ENCODE measurements at places on chromosomes 4 and X.

DNA sequence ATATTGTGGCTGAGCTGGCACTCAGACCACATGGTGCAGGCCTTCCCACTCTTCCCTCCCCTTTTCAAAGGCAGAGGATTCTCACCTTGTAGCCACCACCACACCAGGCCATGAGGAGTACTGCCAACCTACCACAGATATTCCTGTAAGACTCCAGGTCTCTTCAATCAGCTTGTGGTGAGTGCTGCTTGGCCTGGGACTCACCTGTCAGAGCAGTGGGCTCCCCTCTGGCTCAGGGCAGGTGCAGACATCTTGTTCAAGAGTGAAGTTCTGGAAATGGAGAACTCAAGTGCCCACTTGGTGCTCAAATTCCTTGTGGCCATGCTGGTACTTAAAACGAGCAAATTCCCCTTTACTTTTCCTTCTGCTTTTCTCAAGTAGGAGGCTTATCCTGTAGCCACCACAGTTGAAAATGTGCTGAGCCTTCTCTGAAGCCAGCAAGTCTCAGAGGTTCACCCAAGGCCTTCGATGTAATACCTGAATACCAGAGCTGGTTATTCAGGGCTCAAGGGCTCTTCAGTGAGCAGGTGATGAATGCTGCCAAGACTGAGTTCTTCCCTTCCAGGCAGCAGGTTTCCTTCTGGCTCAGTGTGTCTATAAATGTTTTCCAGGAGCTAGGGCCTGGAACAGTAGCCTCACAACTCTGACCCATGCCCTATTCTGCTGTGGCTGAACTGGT is 212.9 kb downstream of the TEX13C start:
- no peak for DNase-seq

DNA sequence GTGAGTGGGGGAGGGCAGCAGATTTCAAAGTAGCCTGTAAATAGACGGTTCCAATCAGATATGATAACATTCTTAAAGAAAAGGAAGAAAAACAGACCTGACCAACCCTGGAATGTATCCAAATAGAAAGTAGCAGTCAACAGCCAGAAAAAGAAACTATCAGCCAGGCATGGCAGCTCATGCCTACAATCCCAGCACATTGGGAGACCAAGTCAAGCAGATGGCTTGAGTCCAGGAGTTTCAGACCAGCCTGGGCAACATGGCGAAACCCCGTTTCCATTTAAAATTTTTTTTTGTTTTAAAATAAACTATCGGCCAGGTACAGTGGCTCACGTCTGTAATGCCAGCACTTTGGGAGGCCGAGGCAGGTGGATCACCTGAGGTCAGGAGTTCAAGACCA is 125.0 kb downstream of the THOC2 start:
- no peak for DNase-seq

GRCh38 chrX:39299615-39300014 is 498.4 kb downstream of the MID1IP1 start:
- no peak for DNase-seq

DNA sequence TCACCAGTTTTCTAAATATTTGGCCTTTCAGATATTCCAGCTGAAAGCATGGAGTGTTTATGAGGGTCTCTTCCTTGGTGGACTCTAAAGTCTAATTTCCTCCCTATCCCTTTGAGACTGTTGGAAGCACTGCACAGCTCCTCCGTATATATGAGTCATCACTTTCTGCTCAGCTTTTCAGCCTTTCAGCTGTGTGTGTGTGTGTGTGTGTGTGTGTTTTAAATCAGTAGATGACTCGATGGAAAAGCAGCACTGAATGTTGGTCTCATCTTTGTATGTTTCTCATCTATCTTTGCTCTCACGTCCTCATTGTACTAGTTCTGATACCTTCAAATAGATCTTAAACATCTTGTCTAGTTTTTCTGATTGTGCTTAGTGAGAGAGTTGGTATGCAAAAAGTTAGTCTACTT is 81.6 kb downstream of the ZFX start:
- DNase-seq, result no peak

DNA sequence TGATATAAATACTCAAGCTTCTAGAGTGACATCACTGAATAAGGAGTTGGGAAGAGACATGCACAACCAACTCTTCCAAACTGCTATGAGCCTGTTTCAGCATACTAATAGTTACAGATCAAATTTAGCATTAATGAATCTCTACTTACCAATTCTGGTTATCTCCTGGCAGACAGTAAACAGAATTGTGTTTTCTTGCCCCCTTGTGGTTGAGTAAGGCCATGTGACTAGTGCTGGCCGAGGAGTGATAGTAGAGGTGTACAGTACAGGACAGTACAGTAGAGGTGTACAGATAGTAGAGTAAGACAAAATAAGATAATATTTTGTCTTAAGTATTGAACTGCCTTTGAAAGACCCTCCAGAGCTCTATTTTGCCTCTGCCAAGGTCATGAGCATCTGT is 681.4 kb downstream of the GABRG1 start:
- no peak for DNase-seq

DNA sequence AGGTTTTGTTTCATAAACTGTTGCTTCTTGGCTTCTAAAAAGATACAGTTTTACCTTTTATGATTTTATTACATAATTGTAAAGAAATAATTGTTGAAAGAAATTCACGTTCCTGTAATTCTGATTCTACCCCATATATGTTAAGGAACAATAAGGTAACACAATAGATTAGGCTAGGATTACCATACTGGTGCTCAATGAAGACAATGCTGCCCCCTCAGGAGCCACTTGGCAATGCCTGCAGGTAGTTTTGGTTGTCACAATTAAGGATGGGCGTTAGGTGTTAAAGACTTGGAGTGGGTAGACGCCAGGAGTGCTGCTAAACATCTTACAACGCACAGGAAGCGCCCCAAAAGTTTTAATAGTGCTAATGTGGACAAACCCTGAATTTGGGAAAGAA is 133.2 kb downstream of the NLGN4X start:
- DNase-seq, result no peak

- DNase-seq, result no peak
Observed at GRCh38 chr4:14908635-14909034, 93.6 kb upstream of the CPEB2 start.

Measured in activated CD4-positive, CD25-positive, alpha-beta regulatory T cell treated with anti-CD3 and anti-CD28 coated beads, Interleukin-2, amount 50 U/mL, for 16 hours (primary cell).